ENCODE measurements at places on chromosomes 7 and 10.

GRCh38 chr7:93165447-93165846 lies 17.3 kb upstream of the SAMD9L start:
- peaks cover 23% of the 10 kb centered on the region for H3K4me1 ChIP-seq
- peaks cover 3% of the 10 kb centered on the region for H3K36me3 ChIP-seq
- peak overlapping the region; percentile 47 for H3K4me3 ChIP-seq
- H3K27me3 ChIP-seq, result no peaks in the 10 kb centered on the region
- no peak for DNase-seq
- peak overlapping the region; percentile 86 for H3K27ac ChIP-seq

- no peak overlapping the region for H3K27ac ChIP-seq
- H3K4me3 ChIP-seq, result no peak overlapping the region
- DNase-seq, result no peak
- no peaks in the 10 kb centered on the region for H3K36me3 ChIP-seq
- H3K4me1 ChIP-seq, result no peaks in the 10 kb centered on the region
- H3K27me3 ChIP-seq, result peaks cover 12% of the 10 kb centered on the region
Observed at GRCh38 chr7:157515342-157516041, 178.7 kb downstream of the DNAJB6 start.

GRCh38 chr7:155770241-155770640 lies 42.0 kb downstream of the SHH start:
- H3K27ac ChIP-seq, result no peak overlapping the region
- no peak for DNase-seq
- H3K4me1 ChIP-seq, result no peaks in the 10 kb centered on the region
- H3K27me3 ChIP-seq, result no peaks in the 10 kb centered on the region

- H3K27me3 ChIP-seq, result peaks cover 12% of the 10 kb centered on the region
- H3K36me3 ChIP-seq, result peaks cover 14% of the 10 kb centered on the region
- peak overlapping the region; percentile 53 for H3K27ac ChIP-seq
- H3K4me3 ChIP-seq, result peak overlapping the region; percentile 69
Observed at GRCh38 chr10:80144696-80145131, 12.2 kb downstream of the PLAC9 start.

DNA sequence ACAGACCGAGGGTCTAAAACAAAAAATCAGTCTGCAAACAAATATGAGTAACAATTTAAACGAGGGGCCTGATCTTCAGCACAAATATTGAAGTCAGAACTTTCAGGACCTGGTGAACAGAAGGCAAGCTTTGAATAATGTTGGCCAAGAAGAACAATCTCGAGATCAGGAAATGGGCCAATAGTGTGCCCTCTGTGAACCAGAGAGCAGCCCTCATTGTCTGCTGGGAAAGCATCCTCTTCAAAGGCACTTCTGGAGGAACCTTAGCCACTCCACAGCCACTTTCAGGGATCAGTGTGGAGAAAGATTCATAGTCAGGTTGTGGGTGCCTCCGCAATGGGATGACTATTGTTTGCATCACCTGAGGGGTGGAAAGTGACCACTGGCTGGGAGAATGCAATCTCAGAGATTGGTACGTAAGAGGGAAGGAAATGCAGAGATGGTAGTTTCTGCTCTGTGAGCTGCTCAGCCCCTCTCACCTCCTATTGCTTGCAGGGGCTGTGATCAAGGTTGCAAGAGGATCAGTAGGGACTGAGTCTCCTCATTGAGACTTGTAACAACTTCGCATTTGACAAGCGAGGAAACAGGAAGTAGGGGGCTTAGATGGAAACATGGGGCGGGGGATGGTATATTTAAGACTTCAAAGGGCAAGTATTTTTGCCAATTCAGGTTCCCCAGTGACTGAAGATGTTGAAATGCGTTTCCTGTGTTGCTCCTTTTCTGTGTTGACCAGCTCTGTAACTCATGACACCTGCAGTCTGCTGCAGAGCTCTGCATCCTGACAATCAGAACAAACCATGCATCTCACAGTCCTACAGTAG lies 28.4 kb upstream of the IFRD1 start:
- peaks cover 16% of the 10 kb centered on the region for H3K4me1 ChIP-seq
- no peak overlapping the region for H3K4me3 ChIP-seq
- H3K36me3 ChIP-seq, result no peaks in the 10 kb centered on the region

DNA sequence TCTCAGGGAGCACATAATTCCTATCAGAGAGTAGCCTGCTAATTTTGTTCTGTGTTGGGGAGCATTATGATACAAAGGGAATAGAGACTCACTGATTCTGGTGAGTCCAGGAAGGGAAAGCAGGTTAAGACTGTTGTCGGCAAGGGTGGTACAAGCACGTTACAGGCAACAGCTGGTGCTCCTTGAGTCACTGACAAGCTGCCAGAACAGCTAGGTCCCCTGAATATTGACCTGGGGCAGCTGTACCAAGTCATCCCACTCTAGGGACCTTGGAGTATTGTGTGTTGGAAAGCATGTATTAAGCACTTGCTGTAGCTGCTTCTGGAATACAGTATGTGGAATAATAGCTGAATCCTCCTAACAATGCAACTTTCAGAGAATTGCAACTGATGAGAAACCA lies 37.0 kb upstream of the GLCCI1 start:
- no peak for DNase-seq
- no peaks in the 10 kb centered on the region for H3K27me3 ChIP-seq
- H3K4me3 ChIP-seq, result no peak overlapping the region
- no peak overlapping the region for H3K27ac ChIP-seq

GRCh38 chr7:56174346-56174874 lies 58.2 kb upstream of the NUPR2 start:
- peaks cover 5% of the 10 kb centered on the region for H3K27me3 ChIP-seq
- no peak overlapping the region for H3K4me3 ChIP-seq
- no peaks in the 10 kb centered on the region for H3K36me3 ChIP-seq
- no peak for DNase-seq

DNA sequence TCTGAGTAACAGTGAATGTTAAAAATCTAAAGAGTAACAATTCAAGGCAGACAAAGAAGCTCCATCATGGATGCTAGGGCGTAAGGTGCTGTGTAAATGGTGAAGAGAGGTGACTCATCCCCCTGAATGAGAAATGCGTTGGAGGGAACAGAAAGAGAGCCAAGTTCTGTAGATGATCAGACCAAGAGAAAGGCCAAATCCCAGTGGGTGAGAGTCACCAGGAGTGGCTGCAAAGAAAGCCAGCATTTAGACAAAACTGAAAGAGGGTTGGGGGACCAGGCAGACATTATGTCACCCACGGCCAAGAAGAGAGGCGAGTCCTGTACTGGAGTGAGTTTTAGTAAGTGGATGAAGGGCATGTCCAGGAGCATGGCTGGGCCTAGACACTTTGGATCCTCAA lies 153.1 kb downstream of the TRIL start:
- peaks cover 11% of the 10 kb centered on the region for H3K4me1 ChIP-seq
- H3K4me3 ChIP-seq, result no peak overlapping the region
- H3K27me3 ChIP-seq, result no peaks in the 10 kb centered on the region
- no peak for DNase-seq
- no peak overlapping the region for H3K27ac ChIP-seq
